Right kidney (tissue), 9 donors: ENCODE measurements at places on chromosomes 12 and 14.
A peak's percentile ranks its signal among the peaks of the same experiment; 100 is the strongest.

GRCh38 chr14:51462182-51462581, 189.5 kb upstream of the FRMD6 start:
- DNase-seq, result no peak

DNA sequence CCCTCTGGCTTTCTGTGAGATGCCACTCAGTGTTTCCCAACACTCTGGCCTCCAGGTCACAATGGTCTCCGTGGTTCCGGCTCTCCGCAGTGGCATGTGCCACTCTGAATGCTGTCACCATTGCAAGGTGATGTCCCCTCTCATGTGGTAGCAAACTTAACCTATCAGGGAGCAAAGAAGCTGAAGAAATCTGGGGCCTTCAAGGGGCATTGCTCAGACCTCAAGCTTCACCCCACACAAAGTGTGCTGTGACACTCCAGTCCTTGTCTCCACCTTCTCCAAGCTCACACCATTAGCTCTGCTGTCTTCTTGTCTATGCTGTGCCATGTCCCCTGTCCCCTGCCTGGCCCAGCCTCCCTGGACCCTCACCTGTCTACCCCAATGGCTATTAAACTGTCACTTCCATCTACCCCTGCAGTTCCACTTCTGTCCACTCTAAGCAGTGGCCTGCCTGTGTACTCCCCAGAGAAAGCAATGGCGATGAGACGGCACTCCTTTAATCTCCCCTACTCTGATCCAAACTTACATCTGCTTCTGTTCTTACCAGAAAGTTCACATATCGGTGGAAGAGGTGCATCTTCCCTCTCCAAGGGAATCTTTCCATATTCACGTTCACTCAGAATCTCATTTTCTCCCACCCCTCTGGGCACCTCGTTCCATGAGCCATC, 93.7 kb downstream of the DHRS2 start:
- no peak for DNase-seq

DNA sequence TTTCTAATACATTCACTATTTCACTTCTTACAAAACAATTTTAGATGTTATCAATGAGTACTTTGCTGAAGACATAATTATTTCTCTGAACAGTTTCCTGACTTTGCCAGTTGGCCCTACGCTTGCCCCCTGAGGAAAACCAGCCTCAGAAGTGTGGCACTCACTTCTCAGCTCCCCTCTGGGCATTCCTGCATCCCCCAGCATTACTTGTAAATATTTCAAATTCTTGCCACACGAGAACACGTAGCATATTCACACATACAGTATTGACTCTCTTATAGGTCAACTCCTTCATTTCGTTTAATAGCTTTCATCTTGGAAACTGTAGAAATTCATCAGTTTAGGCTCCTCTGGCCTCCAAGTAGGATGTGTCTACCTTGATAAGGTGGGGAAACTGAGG, 65.2 kb downstream of the OTX2 start:
- no peak for DNase-seq

DNA sequence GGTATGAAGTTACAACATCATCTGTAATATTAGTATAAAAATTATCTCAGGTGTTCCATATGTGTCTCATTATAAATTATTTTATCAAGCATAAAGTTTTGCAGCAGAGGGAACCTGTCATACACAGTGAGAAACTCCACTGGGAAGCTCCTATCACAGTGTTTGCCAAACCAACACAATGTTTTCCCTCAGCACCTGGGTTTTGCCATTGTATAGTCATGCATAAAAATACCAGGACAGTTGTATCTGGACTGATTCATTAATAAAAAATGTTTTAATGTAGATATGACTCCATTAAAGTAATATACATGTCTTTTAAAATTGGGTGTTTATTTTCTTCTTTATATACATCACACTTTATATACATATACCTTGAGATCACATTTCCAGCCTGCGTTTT, 56.6 kb downstream of the METTL25 start:
- DNase-seq, result no peak

GRCh38 chr14:33525626-33526025, 425.2 kb downstream of the EGLN3 start:
- no peak for DNase-seq

GRCh38 chr12:42332301-42333285, 6.6 kb downstream of the PPHLN1 start:
- DNase-seq, result peak; percentile 3

GRCh38 chr14:70139384-70139783, 49.4 kb downstream of the SLC8A3 start:
- DNase-seq, result no peak

- DNase-seq, result no peak
Measured at GRCh38 chr12:46384451-46385309, 12.1 kb upstream of the SLC38A2 start.

- DNase-seq, result peak; percentile 11
Measured at GRCh38 chr12:23204933-23205778, 580.2 kb downstream of the ETNK1 start.

DNA sequence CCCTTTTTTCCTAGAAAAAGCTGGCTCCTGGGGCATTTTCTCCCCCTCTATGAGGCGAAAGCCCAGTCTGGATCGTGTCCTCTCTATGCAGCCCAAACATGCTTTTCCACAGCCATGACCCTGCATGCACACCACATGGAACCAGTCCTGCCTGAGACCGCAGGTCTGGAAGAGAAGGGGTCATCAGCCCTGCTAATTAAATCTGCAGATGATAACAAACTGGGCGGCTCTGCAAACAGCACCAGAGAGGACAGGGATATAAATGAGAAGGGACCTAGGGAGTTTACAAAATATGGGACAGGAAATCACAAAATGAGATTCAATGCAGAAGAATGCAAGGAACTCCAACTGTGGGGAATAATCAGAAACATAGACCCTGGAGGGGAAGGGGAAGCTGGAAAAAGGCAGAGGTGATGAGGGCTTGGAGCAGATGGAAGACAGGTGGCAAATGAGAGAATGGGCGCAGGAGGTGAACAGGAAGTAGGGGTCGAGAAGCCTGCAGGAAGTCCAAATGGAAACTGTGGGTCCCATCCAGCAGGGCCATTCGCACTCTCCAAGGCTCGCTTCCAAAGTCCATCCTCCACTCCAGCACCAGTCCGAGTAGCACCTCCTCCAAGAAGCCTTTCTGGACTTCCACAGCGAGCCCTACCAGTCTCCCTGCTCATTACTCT, 76.3 kb downstream of the ANO2 start:
- no peak for DNase-seq
